ENCODE measurements at places on chromosomes 2 and 18. TPM values are rescaled to one million over a fixed set of nuclear protein-coding genes. Genes with fewer than 3 reads are reported as not detected.
A peak's percentile ranks its signal among the peaks of the same experiment; 100 is the strongest.

DNA sequence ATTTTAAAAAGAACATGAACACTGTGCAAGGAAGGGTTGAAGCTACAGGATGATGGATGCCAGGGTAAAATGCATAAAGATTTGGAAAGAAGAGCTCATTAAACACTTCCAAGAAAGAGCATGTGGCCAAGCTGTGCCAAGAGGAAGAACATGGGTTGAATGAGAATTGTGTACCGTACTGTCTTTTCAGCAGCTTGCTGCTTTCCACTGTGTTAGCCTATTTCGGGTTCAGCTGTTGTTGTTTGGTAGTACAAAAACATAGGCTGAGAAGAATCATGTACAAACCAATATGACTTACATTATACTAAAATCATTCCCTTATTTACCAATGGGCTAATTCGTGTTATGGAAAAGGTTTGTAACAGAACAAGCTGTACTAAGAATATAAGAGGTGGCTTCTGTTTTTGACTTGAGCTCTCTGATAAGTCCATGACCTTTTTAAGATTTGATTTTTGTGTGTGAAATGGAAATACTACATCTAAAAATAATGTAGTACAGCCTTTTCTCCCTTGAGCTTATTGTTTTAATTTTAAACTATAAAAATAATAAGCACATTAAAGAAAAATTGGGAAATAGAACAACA, 188.3 kb upstream of the STON1 start:
- DNase-seq: no peak

GRCh38 chr2:479490-480176, 191.7 kb upstream of the ALKAL2 start:
- DNase-seq: peak; percentile 38

DNA sequence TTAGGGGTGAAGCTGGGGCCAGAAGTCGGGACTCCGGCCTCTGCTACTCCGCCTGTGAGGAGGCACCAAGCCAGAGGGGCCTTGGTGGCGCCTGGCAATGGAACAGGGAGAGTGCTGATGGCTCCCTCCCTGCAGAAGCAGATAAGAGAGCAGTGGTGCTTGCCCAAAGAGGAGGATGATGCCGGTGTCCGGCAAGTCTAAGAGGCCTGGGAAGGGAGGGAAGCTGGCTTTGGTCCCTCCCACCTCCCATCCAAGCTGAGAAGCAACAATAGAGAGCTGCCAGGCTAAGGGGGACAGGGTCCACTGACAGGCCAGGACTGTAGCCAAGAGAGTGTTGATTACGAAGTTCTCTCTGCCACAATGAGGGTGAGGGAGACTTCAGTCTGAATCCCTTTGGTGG, 479.5 kb downstream of the TNS1 start:
- DNase-seq: no peak

DNA sequence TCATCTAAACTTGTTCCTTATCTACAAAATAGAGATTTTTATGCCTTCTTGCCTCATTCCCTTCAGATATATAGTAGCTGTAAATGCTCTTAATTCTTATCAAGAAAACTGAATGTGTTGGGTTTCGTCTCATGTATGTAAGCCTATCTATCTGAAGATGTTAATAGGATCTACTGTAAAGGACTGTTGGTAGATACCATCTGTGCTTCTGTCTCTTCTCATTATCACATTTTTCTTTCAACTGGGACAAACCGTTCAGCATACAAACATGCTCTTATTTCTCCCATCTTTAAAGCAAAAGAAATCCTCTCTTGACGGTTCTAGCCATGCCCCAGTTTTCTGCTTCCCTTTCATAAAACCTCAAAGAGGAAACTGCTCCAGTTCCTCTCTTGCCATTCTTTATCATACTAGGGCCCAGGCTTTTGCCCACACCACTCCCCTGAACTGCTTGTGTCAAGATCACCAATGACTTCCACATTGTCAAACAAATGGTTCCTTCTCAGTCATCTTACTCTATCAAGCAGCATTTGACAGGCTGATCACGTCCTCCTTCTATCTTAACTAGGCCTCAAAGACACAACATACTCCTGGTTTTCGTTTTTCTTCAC, 88.7 kb downstream of the ARHGEF33 start:
- no peak for DNase-seq

DNA sequence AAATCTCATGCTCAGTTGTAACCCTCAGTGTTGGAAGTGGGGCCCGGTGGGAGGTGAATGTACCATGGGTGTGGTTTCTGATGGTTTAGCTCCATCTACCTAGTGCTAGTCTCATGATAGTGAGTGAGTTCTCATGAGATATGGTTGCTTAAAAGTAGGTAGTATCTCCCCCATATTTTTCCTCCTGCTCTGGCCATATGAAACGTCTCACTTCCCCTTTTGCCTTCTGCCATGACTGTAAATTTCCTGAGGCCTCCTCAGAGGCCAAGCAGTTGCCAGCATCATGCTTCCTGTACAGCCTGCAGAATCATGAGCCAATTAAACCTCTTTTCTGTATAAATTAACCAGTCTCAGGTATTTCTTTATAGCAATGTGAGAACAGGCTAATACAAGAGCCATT, 62.8 kb upstream of the RNF152 start:
- no peak for DNase-seq

- no peak for DNase-seq
Measured at GRCh38 chr2:42743659-42743990, 20.3 kb downstream of the OXER1 start.

- no peak for DNase-seq
Measured at GRCh38 chr2:207782238-207783030, 12.7 kb upstream of the FZD5 start.

DNA sequence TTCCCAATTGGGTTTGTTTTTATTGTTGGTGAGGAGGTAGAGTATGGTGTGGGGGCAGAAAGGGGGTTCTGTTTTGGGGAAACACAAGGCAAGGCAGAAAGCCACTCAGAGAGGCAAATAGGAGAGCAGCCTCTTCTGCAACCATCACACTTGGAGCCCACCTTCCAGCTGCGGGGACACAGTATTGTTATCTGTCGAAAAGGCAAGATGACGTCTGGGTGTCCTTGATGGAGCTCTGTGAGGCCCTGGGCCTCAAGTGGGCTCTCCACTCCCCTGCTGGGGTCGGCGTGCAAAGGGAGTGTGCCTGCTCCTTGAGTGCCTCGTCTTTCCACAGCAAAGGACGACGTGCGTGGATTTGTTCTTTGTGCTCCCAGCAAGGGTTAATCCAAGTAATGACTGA, 227.6 kb downstream of the ANAPC1 start:
- no peak for DNase-seq

- no peak for DNase-seq
Measured at GRCh38 chr2:225637259-225637658, 237.7 kb downstream of the NYAP2 start.

- DNase-seq: no peak
Measured at GRCh38 chr2:57550912-57551311, 495.7 kb upstream of the VRK2 start.

DNA sequence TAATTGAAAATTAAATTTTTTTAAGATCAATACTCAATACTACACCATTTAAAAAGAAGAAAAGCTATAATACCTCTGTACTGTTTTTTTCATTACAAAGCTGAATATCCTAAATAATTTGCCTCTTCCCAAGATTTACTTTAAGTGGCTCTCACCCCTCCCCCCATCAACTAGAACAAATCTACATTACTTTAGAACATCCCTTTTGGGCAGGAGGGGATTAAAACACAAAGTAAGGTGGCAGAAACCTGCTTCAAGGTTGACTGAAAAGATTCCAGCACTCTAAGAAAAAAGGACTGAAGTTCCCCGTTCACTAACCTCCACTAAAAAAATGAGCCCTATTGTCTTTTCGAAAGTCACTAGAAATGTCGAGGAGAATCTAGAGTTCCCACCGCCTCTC, 42.3 kb downstream of the SLC38A11 start:
- DNase-seq: no peak

DNA sequence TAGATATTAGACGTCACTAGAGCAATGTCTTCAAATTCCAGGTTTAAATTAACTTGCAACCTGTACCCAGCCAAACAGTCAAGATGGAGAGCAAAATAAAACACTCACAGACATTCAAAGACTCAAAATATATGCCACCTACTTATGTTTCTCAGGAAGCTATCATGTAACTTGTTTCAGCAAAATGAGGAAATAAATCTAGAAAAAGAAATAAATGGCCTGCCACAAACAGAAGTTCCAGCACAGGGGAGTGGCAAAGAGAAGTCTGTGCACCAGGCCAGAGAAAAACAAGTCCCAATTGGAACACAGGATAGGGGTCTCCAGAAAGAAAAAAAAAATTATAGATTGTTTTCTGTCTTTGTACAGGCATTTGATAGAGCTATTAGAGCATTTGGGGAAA, 96.7 kb downstream of the LRP2 start:
- no peak for DNase-seq

DNA sequence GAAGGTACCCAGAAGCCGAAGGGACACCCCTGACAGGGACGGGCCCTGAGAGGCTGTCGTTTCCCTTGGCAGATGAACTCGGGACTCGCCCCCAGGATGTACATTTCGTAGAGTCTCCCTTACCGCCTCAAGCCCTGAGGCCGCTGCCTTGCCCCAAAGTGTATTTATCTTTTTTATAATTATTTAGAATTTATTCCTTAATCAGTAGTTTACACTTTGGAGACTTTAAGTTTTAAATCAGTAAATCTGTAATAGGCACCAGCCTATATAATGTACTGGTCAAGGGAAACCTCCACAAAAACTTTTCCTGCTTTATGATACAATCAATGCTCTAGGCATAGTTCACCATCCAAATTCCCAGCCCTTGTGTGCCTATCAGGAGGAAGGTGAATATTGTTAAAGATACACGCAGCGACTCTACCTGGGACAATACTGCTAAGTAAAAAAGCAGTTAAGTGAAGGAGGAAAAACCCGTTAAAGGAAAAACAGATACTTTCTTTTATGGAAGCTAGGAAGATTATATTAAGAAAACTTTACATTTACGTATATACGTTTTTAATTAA, 848 bp downstream of the VRK2 start:
- no peak for DNase-seq

DNA sequence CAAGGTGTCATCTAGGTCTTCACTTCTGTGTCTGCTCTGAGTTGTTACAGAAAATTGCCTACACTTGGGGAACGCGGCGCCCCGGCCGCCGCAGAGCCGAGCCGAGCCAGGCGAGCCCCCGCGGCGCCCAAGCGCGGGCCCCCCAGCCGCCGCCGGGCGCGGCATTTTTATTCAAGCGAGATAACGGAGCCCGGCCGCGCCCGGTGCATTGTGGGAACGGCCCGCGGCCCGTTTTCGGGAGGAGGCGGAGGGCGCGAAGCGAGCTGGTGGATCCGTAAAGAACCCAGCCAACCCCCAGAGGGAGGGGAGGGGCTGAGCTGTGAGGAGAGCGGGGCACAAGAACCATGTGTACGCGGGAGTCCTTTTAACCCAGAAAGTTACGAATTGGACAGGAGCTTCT, 191.8 kb downstream of the FTCDNL1 start:
- peak; percentile 33 for DNase-seq

The SPRED2 gene
- polyA plus RNA-seq: 38.8 TPM

The ANKRD53 gene
- polyA plus RNA-seq: 1.1 TPM

The G6PC2 gene
- 0.16 TPM for polyA plus RNA-seq

The CRIM1 gene
- 93.5 TPM for polyA plus RNA-seq

The TMEM150A gene
- 35.1 TPM for polyA plus RNA-seq

The NYAP2 gene
- polyA plus RNA-seq: 0.05 TPM

All from right renal pelvis (tissue), 4 donors.